ENCODE measurements at places on chromosomes 7 and 10. TPM values are rescaled to one million over a fixed set of nuclear protein-coding genes. Genes with fewer than 3 reads are reported as not detected.
A peak's percentile ranks its signal among the peaks of the same experiment; 100 is the strongest.

- no peak for DNase-seq
Observed at GRCh38 chr7:119472408-119473038, 800.5 kb upstream of the KCND2 start.

- no peak for DNase-seq
Observed at GRCh38 chr7:25613912-25614311, 385.6 kb upstream of the NPVF start.

Gene WNT8B
- total RNA-seq = not detected

GRCh38 chr10:30980951-30981616 lies 50.6 kb downstream of the ZNF438 start:
- DNase-seq = peak; percentile 6

DNA sequence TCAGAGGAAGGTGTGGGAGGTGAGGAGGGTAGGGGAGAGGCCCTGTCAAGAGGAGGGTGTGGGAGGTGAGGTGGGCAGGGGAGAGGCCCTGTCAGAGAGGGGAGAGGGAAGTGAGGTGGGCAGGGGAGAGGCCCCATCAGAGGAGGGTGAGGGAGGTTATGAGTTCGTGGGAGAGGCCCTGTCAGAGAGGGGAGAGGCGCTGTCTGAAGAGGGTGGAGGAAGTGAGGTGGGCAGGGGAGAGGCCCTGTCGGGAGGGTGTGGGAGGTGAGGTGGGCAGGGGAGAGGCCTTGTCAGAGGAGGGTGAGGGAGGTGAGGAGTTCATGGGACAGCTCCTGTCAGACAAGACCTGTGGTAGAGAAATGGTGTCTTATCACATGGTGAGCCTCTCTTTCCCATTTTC lies 74.4 kb downstream of the INPP5A start:
- no peak for DNase-seq

DNA sequence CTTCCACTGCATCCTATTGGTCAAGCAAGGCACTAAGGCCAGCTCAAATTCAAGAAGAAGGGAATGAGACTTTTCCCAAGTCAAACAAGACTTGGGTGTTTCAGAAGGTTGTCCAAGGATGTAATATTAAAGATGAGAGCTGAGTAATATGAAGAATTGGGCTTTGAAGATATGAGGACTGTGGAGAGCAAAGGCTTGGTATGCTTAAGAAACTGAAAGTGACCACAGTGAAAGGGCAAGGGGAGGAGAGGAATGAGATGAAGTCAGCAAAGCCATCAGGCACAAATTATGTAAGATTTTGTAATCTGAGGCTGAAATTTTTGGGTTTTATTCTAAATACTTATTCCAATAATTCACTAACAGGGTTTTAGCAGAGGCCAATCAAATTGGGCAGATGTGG lies 38.6 kb upstream of the NPY start:
- DNase-seq = no peak

Gene RSU1
- total RNA-seq = 33.0 TPM

GRCh38 chr10:30639946-30640786 lies 10.6 kb upstream of the LYZL2 start:
- DNase-seq = peak; percentile 29

DNA sequence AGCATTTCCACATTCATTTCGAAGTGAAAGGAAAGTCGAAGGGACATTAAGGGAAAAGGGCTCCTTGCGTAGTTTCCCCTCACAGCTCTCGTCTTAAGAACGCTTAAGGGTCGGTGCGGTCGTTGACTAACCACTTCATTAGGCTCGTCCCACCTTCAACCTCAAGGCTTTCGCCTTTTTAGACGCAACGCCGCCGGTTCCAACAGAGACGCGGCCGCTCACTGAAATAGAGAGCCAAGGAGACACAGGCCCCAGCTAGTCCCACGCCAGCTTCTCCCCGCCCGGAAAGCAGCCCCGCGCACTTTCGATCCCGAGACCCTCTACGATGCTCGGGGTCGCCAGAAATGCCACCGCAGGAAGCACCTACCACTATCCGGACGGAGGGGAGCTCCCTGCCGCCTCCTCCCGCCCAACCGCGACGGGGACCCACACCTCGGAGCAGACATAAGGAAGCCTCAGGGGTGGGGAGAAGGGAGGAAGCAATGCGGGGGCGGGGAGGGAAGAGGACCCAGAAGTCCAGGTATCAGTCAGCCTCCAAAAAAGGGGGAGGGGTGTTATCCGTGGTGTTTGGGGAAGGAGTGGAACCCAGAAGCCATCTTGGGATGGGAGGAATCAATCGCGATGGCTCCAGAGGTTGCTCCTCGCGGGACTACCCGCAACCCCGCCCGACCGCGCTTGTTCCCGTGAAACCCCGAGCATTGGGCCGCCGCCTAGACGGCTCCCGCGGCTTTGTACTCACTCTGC lies 559 bp downstream of the TRA2A start:
- DNase-seq = peak; percentile 42

GRCh38 chr7:91720260-91720937 lies 160.1 kb downstream of the MTERF1 start:
- DNase-seq = no peak

GRCh38 chr7:102466097-102466496 lies 1.3 kb downstream of the LRWD1 start:
- no peak for DNase-seq

DNA sequence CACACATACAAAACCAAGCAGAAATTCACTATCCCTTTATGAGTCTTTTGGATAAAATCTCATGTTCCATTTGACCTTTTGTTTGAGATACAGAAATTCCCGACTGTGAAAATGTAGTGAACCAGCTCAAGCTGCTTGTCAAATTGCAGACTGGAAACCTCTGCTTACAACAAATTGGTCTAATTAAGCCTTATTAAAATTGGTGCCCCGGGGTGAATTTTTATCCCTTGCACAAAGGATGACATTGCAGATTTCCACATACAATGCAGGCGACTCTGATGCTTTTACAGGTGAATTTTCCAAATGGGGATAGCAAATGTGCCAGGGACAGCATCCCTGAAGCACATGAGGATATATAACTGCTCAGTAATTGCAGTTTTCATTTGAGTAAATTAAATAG lies 257.3 kb downstream of the BMPER start:
- DNase-seq = no peak

DNA sequence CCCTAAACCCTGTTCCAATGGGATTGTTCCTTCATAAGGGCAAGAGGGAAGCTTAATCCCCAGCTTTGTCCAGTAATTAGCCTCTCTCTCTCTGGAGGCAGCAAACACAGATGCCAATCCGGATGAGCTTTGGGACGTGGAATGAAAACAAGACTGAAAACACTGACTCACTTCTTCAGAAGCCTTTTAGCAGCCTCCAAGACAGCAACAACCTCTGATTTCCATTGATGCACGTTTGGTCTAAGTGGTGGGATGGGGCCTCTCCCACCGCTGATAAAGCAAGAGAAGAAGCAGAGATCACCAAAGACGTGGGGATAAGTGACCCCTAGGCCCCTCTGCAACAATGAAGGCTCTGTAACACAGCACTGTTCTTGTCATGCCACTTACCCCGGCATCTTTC lies 5.8 kb upstream of the GFRA1 start:
- no peak for DNase-seq

Gene OPN1SW
- not detected for total RNA-seq

GRCh38 chr7:37480041-37481031 lies 31.7 kb upstream of the ELMO1 start:
- DNase-seq = no peak

Gene CALML5
- not detected for total RNA-seq

GRCh38 chr7:152354061-152354460 lies 81.7 kb downstream of the KMT2C start:
- DNase-seq = no peak

Gene STK31
- total RNA-seq = 13.5 TPM

DNA sequence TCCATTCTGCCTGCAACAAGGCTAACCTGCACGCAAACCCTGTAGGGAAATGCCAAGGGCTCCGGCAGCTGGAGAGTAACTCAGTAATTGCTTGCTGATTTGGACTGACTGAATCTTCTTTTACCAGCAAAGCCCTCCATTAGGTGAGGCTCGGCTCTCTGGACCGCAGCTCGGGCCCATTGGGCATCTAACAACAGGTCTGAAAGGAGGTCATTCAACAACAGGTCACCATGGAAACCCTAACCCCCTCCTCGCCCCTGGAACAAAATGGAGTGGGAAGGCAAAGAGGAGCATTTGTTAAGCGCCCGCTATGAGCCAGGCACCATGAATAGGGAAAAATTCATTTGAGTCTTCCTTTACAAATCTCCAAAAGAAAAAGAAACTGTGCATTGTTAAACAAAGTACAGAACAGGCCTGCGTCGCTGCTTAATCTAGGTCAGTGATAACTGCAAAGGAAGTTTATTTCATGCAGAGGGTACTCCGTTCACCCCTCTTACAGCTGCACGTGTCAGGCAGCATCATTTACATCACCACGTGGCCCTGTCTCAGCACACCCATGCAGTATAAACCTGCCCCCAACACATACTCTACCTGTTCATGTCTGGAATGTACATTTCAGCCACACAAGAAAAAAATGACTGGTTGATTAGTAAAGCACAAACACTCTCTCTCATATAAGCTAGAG lies 248.8 kb upstream of the NEBL start:
- DNase-seq = no peak

DNA sequence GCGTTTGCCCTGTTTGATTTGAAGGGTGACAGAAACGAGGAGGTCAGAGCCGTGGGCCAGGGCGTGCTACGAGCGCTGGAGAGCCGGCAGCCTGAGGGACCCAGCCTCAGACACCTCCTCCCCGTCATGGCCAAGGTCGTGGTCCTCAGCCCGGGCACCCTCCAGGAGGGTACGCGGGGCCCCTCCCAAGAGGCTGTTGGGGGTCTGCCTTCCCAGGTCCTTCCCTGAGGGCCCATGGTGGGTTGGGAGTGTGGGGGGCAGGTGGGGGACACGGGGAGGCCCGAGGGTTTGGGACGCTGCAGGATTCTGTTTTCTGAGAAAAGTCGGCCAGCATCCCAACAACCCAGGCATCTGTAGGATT lies 7.8 kb downstream of the AP5Z1 start:
- no peak for DNase-seq

GRCh38 chr10:122557516-122557915 lies 3.0 kb upstream of the DMBT1 start:
- DNase-seq = no peak

Gene EGR2
- total RNA-seq = 1.6 TPM

Gene THSD7A
- total RNA-seq = 34.6 TPM

DNA sequence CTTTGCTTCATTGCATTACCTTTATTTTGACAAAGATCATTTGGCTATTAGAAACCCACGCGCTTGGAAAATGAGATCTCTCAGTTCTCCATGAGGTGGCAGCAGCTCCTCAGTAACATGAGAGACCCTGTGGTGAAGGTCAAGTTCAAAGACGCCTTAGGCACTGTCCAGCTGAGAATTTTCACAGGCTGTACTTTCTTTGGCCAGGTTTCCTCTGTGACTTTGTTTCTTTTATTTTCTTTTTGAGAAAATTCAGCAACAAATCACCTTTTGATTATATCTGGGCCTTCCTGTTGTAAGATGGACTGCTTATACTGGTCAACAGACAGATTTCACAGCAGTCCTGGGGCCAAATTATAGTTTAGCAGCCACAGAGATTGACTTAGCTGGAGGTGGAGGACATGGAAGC lies 54.5 kb downstream of the RAB18 start:
- DNase-seq = peak; percentile 49

Gene RET
- total RNA-seq = 1.6 TPM

Gene NUTM2E
- total RNA-seq = under 0.01 TPM

Gene ITGB8
- total RNA-seq = 66.9 TPM

Gene NCF1
- under 0.01 TPM for total RNA-seq

DNA sequence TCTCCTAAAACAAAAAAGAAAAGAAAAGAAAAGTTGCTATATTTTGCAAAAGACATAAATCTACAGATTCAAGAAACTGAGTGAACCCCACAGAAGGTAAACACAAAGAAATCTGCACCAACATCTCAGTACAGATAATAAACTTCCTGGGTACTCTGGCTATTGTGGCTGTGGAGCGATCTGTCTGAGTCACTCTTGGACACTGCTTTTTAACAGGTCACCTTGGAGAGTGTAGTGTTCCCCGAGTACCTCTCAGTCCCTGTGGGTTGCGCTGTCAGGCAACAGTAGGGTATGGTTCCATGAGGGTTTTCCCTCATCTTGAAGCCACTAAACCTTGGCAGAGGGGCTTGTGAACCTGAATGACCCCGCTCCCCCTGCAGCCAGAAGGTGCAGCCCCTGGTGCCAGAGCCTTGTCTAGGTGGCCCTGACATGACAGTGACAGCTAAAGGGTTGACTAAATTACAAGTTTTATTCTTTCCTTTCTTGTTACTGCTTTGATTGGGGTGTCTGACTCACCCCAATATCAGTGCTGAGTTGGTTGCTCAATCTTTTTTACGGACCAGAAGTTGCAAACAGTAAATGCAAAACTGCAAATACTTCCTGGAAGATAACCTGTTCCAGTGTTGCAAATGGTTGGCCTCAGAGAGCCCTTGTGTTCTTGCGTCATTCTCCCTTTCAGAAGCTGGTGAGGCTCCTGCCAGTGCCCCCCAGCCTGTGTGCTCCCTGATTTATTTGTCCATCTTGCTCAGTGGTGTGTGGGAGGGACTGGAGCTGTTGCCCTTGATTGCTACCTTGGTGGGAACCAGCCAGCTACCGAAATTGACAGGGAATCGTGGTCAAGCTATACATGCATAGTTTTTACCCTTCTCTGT lies 30.6 kb downstream of the POR start:
- DNase-seq = no peak

Gene PNLIPRP1
- not detected for total RNA-seq

DNA sequence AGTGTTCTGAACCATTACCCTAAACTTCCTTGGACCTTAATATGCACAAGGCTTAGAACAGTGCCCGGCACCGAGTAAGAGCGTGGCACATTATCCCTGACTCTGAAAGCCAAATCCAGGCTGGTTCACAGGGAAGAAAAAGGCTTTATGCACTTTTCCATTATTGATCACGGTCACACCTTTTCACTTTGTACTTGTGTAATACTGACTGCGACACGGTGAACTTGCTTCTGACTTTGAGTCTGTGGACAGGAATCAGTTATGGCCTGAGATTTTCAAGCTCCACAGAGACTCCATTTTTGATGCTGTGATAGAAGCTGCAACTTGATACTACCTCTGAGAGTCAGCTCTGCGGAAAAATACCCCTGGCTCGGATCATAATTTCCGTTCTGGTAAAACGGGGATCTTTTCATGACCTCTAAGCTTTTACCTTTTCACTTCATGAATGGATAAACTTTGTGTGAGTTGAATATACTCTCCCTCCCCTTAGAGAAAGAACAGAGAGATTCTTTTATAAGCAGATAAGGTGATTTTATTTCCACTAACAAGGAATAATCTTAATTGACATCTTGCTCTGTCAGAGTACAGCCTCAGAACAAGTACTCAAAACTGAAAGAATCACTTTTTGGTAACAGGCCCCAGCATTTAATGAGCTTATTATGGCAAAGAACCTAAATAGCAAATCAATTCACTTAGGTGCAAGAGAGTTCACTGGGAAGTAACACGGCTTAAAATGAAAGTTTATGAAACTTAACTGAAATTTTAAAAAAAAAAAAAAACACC lies 88.8 kb downstream of the ELMO1 start:
- no peak for DNase-seq

Measured in frontal cortex (tissue), 4 donors.